ENCODE measurements at places on chromosomes 16 and 17.

DNA sequence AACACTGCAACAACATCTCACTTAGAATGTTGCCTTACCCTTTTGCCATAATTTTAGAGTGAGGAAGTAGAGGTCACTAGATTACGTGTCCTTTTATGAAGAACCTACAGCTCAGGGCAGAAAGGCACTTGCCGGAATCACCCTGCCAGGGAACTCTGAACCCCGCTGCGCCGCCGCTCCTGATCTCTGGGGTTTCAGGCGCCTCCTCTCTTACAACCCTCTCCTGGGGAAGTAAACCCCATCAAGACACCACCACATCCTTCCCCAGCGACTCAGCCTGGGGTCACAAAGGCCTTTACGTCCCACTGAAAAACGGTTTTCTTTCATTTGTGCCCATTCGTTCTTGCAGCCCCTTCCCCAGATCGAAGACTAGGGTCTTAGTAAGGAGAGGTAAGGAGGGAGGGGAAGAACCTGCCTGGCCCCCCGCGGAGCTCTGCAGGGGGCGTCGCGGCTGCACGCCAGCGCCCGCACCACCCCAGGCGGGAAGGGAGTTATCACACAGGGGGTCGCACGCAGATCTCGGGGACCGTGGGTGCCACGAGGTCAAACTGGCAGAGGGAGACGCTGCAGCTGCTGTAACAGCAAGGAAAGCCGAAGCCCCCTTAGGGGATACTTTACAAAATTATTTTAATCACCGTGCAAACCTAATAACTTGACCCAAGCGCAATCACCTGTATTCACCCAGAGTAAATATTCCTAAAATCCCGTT is 1.0 kb upstream of the HLF start:
- no peak for DNase-seq

GRCh38 chr16:70160388-70160787 is 13.2 kb upstream of the CLEC18C start:
- DNase-seq: no peak

DNA sequence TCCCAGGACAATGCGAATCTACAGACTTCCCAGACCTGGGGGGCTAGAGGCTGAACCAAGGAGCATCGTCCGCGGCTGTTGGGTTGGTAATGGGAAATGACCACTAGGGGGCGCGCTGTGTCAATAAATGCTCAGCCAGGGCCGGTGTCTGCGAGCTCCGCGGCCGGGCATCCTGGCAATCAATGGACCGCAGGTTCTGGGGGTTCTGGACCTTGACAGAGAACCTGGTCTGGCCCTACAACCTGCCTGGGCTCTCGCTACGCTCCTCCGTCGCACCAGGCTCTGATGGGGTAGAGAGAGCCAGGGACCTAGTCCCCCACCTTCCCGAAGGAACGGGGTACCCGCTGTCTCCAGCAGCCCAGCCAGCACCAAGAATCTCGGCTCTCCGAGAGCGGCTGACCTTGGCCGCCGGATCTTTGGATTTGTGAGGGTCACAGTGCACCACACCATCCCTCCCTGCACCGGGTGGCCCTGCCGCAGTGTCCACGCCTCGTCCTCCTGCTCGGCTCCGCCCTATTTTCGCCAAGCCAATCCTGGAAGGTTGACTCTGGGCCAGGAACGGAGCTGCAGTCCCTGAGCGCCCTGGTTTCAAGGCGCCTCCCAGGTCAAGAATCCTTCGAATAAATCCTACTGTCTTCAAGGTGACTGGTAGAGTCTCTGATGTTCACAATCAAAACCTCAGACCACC is 20.4 kb upstream of the BEAN1 start:
- peak; percentile 70 for DNase-seq

DNA sequence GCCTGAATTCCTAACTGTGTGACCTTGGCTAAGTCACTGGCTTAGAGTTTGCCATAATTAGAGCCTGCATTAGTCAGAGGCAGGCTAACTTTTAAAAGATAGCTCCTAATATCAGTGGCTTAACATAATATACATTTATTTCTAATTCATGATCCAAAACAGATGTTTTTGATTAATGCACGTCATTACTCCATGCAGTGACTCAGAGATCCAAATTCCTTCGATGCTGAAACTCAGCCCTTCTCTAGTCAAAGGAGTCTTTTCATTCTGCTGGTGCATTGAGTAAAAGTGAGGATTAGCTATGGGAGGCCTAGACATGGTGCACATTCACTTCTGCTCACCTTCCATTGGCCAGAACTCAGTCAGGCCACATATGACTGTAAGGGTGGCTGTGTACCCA is 49.8 kb downstream of the IRX3 start:
- peak; percentile 82 for DNase-seq

DNA sequence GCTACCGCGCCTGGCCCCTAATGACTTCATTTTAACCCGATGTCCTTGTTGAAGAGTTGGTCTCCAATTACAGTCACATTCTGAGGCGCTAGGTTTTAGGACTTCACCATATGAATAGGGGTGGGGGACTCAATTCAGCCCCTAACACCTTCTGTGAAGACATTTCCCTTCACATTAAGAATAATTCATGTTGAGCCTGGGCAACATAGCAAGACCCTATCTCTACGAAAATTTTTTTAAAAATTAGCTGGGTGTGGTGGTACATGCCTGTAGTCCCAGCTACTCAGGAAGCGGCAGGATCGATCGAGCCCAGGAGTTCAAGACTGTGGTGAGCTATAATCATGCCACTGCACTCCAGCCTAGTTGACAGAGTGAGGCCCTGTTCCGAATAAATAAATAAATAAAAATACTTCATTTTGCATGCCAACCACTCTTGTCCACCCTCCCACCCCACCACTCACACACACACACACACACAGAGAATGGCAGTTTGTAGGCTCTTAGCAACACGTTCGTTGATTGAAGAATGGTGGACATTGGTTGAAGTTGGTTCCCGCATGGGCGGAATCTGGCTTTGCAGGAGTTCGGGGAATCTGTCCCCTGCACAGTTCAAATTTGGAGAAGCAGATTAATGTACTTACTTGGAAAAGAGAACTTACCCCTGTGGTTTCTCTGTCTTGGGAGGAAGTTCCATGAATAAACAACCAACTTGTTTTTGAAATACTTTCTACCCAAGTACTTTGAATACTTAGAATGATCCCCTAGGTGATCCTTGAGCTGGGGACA is 27.8 kb upstream of the TVP23A start:
- no peak for DNase-seq

GRCh38 chr16:88345721-88346560 is 36.8 kb upstream of the ZNF469 start:
- DNase-seq: no peak

DNA sequence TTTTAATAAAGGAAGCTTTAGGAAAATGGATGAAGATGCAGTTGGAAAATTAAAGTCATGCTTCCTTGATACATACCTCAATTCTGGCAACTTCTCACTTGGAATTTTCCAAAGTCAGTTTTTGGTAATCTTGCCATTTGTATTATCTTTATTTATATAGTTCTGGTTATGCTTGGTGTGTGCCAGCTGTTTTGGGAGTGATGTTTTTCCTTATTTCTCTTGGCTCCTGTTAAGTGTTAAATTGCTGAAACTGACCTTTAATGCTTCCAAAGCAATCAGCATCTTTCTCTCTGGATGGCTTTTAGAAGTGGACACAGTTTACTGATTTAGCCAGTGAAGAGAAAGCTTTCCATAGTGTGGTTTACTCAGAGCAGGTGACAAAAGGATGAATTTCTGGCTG is 70.1 kb upstream of the HAS3 start:
- peak; percentile 65 for DNase-seq

GRCh38 chr17:43579566-43580140 is 33.5 kb upstream of the ETV4 start:
- DNase-seq: peak; percentile 91

DNA sequence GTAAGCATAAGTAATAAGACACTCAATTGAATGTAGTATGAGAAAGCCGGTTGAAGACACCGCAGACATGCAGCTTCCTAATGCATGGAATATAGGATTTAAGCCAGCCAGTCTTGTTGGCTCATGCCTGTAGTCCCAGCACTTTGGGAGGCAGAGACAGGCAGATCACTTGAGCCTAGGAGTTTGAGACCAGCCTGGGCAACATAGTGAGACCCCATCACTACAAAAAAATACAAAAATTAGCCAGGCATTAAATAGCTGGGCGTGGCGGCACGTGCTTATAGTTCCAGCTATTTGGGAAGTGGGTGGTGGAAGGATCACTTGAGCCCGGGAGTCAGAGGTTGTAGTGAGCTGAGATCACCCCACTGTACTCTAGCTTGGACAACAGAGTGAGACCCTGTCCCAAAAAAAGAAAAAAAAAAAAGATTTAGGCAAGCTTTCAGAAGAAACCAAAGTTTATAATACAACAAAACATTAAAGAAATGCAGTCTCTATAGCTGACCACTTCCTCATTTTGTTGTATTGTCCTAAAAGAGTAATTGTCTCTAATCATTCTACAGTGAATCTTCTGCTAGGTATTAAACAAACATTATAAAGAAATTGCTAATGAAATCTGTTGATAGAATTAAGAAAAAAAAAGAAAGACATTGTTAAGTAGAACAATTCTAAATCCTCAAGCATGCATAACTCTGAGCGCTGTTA is 68.6 kb upstream of the KIFC3 start:
- DNase-seq: no peak

- no peak for DNase-seq
Observed at GRCh38 chr16:9094011-9094846, 2.8 kb downstream of the HAPSTR1 start.

DNA sequence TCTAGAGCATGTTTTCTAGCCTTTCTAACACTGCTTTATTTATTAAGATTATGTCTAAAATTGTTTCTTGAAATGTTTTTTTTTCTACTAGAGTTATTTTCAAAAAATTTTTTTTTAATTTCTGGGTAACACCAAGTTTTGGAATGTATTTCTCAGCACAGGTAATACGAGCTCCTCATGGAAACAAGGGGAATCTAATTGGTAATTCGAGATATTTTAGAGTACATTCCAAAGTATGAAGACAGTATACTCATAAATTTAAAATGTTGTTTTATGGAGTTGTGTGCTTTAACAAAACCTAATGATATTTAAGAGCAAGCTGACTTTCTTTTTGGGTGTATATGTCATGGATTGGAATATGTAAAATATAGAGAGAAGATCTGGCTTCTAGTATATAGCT is 42.4 kb downstream of the OMG start:
- DNase-seq: no peak

- no peak for DNase-seq
Observed at GRCh38 chr17:40750391-40750790, 4.7 kb downstream of the KRT25 start.

GRCh38 chr16:52494145-52494544 is 52.8 kb downstream of the TOX3 start:
- DNase-seq: no peak

- DNase-seq: no peak
Observed at GRCh38 chr16:85556456-85557082, 56.6 kb upstream of the GSE1 start.

GRCh38 chr16:50565428-50565827 is 17.2 kb downstream of the NKD1 start:
- DNase-seq: no peak

DNA sequence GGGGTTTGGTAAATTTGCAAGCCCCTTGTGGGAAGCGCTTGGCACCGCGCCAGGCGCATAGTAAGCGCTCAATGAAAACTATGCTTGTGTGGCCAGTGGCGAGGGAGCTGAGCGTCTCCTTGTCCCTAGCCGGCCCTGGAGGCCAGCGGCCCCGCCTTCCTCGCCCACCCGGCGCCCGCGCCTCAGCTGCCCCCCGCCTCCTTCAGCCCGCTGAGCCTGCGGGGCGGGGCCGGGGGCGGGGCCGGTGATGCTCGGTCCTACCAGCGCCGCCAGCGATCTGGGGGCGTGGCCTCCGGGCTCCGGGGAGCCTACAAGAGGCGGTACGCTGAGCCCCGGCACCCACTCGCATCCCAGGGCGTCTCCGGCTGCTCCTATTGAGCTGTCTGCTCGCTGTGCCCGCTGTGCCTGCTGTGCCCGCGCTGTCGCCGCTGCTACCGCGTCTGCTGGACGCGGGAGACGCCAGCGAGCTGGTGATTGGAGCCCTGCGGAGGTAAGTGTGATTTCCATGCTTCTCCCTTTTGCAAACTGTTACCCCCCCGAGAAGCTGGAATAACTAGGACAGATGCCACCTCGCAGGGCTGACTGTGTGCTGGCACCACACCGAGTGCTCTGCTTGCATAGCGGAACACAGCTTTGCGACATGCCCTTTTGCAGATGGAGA is at the start of gene CRISPLD2:
TSS of gene CRISPLD2 (plus strand) at position 342 of the 661 bp plus-strand sequence. CDS start 18,511 bp downstream, outside the sequence.
- peak; percentile 78 for DNase-seq

- peak; percentile 17 for DNase-seq
Observed at GRCh38 chr16:75322740-75323139, 71.3 kb upstream of the BCAR1 start.

DNA sequence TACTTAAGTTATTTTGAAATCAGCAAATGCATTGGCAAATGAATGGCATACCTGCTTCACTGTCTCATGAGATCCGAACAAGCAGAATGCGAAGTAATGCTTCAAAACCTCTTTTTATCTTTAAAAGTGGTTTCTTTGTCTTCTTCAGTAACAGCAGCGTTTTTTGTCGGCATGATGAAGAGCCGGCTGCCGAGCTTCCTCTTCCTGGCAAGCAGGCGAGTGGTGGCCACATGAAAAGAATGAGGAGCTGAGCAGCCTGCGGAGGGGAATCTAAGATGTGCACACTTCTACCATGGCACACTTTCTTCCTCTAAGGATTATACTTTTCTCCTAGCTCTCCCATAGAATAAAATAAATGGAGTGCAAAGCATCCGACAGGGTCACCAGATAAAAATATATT is 42.4 kb upstream of the AKTIP start:
- no peak for DNase-seq

DNA sequence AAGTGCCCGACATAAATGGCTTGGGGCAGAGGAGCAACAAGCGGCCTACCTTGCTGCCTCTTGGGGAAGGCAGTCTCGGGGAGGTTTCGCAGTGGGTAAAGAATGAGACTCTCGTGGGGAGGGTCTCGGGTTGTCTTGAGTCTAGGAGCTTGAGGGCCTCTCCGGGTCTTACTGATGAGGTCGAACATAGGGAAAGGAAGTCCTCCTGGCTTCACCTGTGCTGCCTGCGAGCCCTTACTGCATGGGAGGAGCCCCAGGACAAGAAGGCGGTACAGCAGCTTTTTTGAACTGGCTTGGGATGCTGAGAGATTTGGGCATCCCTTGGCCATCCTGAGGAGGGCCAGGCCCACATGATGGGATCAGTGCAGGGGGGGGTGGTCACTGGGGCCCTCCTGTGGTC is 71.4 kb downstream of the SPECC1 start:
- no peak for DNase-seq

GRCh38 chr17:1532836-1533602 is 16.6 kb upstream of the INPP5K start:
- no peak for DNase-seq

- no peak for DNase-seq
Observed at GRCh38 chr17:3762922-3763776, 37.8 kb downstream of the ITGAE start.

GRCh38 chr17:48241131-48241591 is 133.6 kb downstream of the SNX11 start:
- peak; percentile 80 for DNase-seq

DNA sequence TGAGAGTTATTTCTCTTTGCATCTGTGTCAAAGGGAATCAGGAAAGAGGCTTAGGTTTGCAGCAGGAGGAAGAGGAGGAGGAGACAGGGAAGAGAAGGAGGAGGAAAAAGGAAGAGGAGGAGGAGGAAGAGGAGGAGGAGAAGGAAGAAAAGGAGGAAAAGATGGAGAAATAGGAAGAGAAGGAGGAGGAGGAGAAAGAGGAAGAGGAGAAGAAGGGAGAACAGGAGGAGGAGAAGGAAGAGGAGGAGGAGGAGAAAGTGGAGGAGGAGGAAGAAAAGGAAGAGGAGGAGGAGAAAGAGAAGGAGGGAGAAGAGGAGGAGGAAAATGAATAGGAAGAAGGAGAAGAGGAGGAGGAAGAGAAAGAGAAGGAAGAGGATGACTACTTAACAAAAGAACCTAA is 459.1 kb downstream of the GRIN2A start:
- no peak for DNase-seq

GRCh38 chr16:88487920-88488851 is 35.1 kb downstream of the ZFPM1 start:
- no peak for DNase-seq

Measured in fibroblast of the aortic adventitia (primary cell).